Stimulated activated CD4-positive, alpha-beta T cell treated with anti-CD3 and anti-CD28 coated beads, Interleukin-2, amount 100 ng/mL, for 24 hours (primary cell): ENCODE measurements at places on chromosomes 11 and 22.

DNA sequence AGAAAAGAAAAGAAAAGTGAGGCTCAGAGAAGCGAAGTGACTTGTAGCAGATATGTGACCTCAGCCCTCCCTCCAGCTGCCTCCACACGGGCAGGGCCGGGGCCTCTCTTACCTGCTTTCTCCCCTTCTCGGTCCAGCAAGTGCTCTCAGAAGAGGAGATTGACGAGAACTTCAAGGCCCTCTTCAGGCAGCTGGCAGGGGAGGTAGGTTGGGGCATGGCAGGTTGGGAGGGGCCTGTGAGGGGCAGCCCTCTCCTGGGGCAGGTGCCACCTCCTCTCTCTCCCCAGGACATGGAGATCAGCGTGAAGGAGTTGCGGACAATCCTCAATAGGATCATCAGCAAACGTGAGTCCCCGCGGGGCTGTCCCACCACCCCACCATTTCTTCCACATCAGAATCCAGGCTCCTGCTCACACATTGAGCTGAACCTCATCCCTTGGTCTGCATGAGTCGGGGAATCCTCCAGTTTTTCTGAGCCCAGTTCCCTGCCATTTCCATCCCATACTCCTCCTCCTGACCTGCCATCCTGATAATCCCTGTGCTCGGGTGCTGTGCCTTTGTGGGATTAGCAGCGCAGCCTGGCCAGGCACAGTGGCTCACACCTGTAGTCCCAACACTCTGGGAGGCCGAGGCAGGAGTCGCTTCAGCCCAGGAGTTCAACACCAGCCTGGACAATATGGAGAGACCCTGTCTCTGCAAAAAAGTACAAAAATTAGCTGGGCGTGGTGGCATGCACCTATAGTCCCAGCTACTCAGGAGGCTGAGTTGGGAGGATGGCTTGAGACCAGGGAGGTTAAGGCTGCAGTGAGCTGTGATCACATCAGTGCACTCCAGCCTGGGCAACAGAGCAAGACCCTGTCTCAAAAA is 26.4 kb downstream of the CAPN1 start:
- DNase-seq, result no peak

- DNase-seq, result no peak
These were observed 21.3 kb downstream of the ANKK1 start for GRCh38 chr11:113408887-113409286.

GRCh38 chr11:112777283-112777751 is 183.9 kb upstream of the NCAM1 start:
- no peak for DNase-seq

- no peak for DNase-seq
These were observed 17.5 kb downstream of the KCNJ5 start for GRCh38 chr11:128908391-128909246.

- no peak for DNase-seq
These were observed 11.3 kb upstream of the CCDC86 start for GRCh38 chr11:60830478-60831142.

GRCh38 chr11:75775056-75775455 is 6.5 kb downstream of the DGAT2 start:
- no peak for DNase-seq

DNA sequence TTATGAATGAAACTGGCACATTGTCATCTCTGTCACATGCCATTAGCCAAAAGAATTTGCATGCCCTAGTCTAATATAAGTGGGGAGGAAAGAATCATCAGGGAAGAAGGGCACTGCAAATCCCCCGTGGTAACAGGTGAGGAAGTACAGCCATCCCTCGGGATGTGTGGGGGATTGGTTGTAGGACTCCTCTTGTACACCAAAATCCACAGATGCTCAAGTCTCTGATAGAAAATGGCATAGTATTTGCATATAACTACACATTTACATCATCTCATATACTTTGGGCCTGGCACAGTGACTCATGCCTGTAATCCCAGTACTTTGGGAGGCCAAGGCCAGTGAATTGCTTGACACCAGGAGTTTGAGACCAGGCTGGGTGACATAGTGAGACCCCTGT is 109.7 kb downstream of the HIPK3 start:
- DNase-seq, result no peak

DNA sequence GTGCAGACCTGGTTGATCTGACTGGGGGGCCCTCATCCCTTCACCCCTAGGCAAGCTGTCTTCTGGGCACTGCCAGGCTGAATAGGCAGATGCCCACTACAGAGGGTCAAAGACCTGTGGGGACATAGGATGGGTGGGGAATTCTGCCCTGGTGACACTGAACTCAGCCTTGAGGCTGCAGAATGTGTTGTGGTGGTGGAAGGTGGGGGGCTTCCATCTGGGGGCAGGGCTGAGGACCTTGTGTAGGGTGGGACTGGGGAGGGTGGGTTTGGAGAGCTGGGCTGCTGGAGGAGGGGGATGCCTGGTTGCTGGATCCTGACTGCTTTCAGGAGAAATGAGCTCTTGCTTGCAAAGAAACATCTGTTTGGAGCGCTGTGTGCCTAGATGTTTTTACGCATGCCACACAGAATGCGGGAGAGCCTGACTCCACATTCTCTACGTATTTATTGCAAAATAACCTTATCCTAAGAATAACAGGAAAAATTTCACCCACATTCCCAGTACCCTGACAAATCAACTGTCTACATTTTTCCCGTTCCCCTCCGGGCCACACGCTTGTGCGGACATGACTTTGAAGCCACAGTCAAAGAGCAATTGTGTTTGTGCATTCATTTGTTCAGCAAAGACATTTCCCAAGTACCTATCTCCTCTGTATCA is 18.3 kb downstream of the SMIM38 start:
- no peak for DNase-seq

DNA sequence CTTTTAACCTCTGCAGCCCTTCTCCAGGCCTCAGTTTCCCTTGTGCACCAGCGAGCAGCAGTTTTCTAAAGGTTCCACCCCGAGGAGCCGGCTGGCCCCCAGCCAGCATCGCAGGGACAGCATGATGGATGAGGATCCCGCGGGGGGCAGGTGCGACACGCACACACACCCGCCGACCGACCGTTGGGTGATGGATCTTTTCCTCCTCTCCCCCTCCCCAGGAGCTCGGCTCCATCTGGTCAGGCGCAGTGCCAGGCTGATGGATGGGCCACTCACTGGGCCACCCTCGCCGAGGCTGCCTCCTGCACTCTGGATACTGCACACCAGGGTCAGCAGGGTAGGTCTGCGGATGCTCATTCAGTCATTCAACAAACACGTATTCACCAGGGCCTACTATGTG is 12.8 kb upstream of the CABP7 start:
- no peak for DNase-seq

DNA sequence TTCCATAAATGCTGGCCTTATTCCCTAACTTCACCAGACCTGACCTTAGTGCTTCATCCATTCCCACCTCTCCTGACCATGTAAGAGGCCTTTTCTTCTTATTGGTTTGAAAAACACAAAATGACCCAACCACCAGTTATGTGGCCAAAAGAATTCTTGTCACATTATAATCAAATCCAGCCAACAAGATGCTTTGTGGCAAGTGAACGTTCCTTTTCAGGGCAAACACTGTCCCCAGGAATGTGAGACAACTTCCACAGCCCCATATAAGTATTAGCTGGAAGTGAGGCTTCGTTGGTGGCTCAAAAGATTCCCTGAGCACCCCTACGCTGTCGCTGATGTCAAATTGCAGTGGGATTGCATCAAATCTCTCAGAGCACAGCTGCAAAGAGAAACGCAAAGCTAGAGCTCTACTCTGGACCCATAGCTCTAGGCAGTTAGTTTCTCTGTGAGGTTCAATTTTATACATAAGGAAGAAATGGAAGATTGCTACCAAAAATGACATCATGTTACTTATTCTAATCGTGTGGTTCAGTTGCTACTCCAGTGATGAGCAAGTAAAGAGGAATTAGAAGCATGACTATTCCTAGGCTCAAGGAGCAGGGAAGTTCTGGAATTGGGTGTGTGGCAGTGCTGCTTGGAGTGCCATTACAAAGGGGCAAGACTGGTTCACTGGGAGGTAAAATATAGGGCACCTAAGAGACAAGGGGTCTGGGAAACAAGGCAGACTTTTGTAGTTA is 26.1 kb downstream of the GLYATL1 start:
- DNase-seq, result no peak

DNA sequence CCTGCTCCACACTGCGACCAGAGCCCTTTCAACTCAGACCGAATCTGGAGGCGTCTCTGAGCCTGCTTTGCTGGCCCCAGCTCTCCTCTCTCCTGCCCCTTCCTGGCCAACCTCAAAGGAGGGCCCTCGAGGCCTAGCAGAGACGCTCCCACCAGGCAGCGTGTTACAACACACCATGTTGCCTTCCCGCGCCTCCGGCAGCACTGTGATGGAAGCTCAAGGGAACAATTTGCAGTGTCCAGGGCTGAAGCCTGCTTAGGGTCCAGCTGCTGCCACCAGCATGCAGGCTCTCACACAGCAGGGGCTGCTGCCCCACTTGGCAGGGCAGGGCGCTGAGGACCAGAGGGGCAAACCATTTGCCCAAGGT is 18.4 kb downstream of the LINC01488 start:
- DNase-seq, result no peak

- no peak for DNase-seq
These were observed 596.0 kb downstream of the INSC start for GRCh38 chr11:15710580-15711275.

GRCh38 chr11:114892381-114893197 is 214.3 kb downstream of the NXPE2 start:
- DNase-seq, result no peak

DNA sequence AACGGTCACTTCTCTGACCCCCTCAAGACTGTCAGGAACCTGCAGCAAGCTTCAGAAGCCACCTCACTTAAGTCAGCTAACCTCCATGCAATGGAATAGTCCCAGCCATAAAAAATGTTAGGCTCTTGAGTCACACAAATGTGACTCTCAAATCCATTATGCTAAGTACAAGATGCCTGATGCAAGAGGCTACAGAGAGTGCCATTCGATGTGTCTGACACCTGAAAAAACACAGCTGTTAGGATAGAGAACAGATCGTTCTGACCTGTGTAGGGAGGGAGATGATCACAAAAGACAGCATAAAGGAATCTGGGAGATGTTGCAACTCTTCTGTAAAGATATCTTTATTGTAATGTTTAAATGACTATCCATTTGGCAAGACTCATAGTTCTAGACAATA is 712.4 kb downstream of the TBC1D22A start:
- DNase-seq, result no peak

DNA sequence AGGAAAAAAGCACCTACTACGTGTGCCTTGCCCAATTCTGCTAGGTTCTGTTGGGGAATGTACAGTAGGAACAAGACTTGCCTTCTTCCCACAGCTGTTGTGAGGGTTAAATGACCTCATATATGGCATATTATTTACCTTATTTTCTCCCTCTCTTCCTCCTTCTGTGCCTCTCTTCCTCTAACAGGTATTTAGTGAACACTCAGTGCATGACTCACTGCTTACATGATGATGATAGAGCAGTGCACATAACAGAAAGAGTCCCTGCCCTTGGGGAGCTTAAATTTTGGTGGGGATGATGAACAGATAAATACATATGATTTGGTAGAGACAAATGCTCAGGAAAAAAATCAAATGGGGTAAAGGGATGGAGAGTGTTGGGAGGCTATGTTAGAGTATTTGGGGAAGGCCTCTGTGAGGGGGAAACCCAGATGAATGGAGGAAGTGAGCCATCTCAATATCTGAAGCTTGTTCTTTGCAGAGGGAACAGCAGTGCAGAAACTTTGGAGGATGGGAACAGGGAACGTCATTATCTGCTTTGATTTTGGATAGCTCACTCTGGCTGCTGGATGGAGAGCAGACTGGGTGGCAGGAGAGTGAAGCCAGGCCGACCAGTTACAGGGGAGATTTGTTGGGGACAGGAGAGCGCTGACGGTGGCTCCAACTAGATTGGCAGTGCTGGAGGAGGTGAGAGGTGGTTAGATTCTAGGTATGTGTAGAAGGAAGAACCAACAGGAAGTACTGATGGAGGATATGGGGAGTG is 95.5 kb upstream of the TENM4 start:
- no peak for DNase-seq

GRCh38 chr22:20865875-20866445 is 7.2 kb downstream of the SNAP29 start:
- DNase-seq, result no peak

DNA sequence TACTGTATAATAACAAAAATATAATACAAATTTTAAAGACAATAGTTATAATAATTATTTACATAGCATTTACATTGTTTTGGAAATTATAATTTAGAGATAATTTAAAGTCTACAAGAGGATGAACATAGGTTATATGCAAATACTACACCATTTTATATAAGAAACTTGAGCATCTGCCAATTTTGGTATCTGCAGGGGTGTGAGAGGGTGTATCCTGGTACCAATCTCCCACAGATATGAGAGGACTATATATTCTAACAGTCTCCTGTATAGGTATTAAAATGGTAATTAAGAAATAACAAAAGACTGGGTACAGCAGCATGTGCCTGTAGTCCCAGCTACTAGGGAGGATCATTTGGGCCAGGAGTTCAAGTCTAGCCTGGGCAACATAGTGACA is 134.4 kb downstream of the APOL5 start:
- no peak for DNase-seq

DNA sequence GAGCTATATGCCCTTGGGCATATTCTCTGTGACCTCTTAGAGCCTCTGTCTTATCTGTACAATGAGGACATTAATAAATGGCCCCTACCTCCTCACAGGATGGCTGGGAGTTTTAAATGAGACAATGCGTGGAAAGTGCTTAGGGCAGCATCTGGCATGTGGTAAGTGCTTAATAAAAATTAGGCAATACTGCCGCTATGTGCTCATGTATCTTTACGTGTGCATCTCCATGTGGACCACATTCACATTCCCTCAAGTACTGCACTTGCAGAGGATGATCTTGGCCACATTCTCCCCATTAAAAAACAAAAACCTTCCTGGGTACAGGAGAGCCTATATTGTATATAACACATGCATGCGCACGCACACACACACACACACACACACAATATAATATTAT is 19.1 kb upstream of the BSX start:
- no peak for DNase-seq

GRCh38 chr11:117830674-117831351 is 6.3 kb upstream of the FXYD2 start:
- DNase-seq, result no peak

- DNase-seq, result no peak
These were observed 49.7 kb downstream of the ANO1 start for GRCh38 chr11:70127653-70128434.

- peak; percentile 38 for DNase-seq
These were observed at the start of gene ADM for GRCh38 chr11:10304495-10305261. TSS of gene ADM (plus strand) at chr11:10305073. CDS start at chr11:10305701, 628 bp downstream.

- DNase-seq, result no peak
These were observed 150.1 kb downstream of the TENM4 start for GRCh38 chr11:79290761-79291160.

DNA sequence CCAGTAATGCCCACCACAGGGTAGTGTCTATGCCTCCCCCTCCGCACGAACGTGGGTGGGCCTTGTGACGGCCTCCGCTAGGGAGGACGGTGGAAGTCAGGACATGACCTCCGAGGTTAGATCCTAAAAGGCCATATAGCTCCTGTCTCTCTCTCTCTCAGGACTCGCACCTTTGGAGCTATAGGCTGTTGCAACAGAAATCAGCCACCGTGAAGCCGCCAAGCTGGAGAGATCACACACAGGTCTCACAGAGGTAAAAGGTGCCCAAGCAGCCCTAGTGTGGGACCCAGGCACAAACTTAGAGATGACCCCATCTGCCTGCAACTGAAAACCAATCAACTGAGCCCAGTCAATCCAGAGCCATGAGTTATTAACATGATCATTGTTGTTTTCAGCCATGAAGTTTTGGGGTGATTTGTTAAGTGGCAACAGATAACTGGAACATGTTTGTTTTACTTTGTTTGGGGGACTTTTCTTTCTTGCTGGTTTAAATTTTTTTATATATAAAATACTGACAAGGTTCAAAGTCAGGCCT is 7.4 kb upstream of the NAP1L4 start:
- DNase-seq, result no peak

GRCh38 chr11:40397141-40397540 is 1062.3 kb downstream of the LRRC4C start:
- no peak for DNase-seq
